Esophagus mucosa (tissue), 1 donor: ENCODE measurements at places on chromosomes 6 and 20.

- no peak for ATAC-seq
These were observed 104.3 kb downstream of the CDH26 start for GRCh38 chr20:60062431-60063047.

GRCh38 chr6:67717281-67717680 lies 917.8 kb upstream of the ADGRB3 start:
- ATAC-seq: no peak

GRCh38 chr6:10723567-10723881 lies 654 bp downstream of the TMEM14C start:
- ATAC-seq: no peak

DNA sequence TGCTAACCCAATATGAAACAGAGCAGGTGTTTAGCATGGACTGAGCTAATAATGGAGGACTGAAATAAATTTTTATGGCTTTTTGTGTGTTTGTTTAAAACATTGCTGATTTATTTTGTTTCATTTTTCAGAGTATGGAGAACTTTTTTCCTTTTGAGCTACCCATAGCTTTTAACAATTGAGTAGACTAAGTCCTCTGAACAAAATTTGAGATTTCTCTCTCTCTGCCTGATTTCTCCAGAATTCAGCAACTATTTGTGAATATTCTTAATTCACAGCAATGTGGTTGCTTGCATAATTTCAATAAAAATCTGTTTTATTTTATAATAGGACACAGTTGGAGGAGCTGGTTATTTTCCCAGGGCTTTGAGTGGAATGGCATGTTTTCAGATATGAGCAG lies 103.7 kb downstream of the TPBG start:
- no peak for ATAC-seq

- ATAC-seq: no peak
These were observed 77.1 kb downstream of the GPR63 start for GRCh38 chr6:96760153-96760687.

DNA sequence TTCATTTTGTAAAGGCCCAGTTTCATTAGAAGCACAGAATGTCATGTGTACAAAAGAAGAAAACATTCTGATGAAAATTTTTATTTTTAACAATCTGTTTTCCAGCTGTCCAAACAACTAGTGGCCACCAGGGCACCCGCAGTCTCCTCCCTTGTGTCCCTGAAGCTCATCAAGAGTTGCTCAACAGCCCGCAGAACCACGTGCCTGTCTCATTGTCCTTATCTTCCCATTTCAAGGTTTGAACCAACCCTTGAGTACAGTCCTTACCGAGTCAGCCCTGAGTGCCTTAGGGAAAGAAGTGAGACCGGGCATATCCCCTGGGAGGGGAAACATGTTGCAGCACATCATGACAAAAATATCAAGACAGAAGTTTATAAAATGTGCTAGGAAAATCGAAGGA lies 15.9 kb upstream of the ZNF133 start:
- ATAC-seq: peak; percentile 47

GRCh38 chr6:85600713-85601313 lies 7.2 kb upstream of the SNX14 start:
- ATAC-seq: peak; percentile 12

- no peak for ATAC-seq
These were observed 124.2 kb downstream of the GRM4 start for GRCh38 chr6:34021554-34022190.

- no peak for ATAC-seq
These were observed 45.0 kb downstream of the LYRM4 start for GRCh38 chr6:5215799-5216198.

- ATAC-seq: no peak
These were observed 60.2 kb upstream of the RPS6KA2 start for GRCh38 chr6:166687070-166687878.

GRCh38 chr6:13941902-13942301 lies 17.1 kb downstream of the RNF182 start:
- ATAC-seq: no peak

DNA sequence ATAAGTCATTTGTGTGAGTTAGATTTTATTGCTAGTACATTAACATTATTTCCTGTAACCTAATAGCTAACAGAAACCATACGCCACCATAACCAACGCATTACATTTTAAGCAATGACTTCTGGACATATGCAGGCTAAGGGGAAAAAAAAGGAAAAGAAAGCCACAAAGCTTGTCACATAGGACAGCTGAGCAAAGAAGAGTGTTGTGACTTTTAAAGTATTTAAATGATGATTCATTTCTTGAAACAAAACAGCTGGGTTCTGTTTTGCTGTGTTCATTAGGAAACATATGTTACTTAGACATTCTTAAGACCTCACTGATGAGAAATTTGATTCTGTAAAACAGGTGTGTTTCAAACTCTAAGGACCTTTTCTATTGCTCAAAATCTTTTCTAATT lies 171.4 kb downstream of the COL9A1 start:
- no peak for ATAC-seq

DNA sequence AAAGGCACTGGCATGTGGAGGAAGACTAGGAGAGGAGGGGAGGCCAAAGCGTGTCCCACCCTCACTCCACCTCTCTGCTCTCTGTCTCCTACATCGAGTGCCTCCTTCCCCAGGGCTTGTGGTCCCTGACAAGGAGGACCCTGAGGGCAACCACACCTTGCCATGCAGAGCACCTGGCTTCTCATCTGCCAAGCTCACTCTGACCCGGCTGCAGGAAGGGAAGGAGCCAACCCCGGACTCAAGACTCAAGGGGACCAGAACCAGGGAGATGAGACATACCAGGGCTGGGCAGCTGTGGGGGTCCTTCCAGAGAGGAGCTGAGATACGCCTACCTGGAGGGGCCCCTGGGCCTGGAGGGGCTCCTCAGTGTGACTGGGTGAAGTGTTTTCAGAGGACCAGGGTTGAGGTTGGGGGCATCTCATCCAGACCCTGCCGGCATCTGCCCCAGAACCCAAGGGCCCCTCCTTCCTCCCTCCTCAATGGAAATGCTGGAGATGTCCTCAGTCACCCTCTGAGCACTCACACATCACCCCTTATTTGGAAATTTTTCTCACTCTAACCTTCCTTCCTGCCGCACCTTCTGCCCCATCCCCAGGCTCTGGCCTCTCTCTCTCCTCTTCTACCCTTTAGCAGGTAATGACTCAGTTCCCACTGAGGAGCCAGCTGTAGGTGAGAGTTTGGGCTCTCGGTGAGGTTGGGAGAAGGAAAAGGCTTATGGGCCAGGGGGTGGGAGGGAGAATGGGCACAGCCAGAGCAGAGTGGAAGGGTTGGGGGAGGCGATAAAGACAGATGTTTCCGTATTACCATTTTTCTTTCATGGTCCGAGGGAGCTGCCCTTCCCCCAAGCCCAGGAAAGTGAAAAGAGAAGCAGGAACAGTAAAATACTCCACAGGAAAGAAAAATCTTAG lies 32.0 kb upstream of the POU5F1 start:
- ATAC-seq: no peak

GRCh38 chr6:2938004-2938631 lies 33.2 kb downstream of the SERPINB6 start:
- no peak for ATAC-seq

- ATAC-seq: no peak
These were observed 29.6 kb upstream of the CLDN20 start for GRCh38 chr6:155234167-155234566.

GRCh38 chr6:24126586-24127192 lies 674 bp downstream of the NRSN1 start:
- no peak for ATAC-seq

- peak; percentile 83 for ATAC-seq
These were observed 148.8 kb downstream of the ARID1B start for GRCh38 chr6:156925718-156926607.

DNA sequence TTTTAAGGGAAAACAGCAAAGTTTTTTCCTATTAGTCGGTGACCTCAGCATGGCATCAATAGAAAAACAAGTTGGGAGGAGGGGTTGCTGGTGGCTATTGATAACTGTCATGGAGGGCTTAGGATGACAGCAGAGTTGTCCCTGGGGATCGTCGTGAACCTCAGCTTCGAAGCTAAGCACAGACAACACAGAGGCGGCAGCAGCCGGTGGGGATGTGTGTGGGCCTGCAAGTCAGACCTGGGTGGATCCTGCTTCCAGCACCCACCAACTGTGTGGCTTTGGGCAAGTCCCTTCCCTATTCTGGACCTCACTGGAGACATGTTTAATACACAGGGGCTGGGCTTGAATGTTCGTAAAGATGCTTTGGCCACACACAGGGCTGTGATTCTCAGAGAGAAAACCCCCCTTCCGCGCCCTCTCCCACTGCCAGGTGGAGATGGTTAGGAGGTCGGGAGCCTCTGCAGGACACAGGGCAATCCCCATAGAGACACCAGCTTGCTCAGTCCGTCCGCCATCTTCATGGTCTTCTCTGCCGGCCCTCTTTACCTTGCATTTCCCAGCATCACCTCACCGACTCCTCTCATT lies 83.1 kb upstream of the TOX2 start:
- ATAC-seq: no peak

DNA sequence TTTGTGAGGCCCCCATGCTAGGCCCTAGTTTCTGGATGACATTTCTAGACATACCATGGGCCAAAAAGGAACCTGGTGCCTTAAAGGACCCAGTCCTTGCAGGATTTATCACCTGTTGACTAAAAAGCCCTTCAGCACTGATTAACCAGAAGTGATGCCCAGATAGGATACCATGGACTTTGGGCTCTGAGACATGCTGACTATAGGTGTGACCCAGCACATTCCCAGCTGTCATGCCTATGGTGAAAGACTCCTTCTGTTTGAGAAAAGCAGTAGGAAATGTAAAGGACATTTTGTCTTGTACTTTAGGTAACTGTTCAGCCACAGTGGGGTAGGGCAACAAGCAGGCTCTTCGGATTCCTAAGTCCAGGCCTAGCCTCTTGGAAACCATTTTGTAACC lies 724.2 kb downstream of the CD109 start:
- no peak for ATAC-seq

GRCh38 chr6:84728602-84729001 lies 35.8 kb downstream of the TBX18 start:
- ATAC-seq: no peak

GRCh38 chr6:146545581-146545980 lies 1.9 kb downstream of the RAB32 start:
- no peak for ATAC-seq

DNA sequence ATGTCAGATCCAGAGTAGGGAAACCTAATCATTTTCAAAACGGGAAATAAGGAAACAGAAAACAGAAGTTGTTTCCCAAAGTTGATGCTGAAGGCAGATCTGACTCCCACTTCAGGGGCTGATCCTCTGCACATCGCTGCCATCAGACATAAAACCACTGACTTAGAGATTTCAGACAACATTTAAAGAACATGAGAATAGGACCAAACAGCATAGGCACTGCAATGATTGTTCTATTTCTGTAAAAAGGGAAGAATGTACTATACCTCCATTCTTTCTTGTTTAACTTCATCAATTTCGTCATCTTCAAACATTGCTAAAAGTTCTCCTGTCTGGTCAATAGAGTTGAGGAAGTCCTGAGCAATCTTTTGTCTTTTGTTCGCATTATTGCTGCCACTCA lies 324.7 kb upstream of the RUNX2 start:
- ATAC-seq: no peak

- ATAC-seq: no peak
These were observed 24.7 kb downstream of the DACT2 start for GRCh38 chr6:168294901-168295300.

DNA sequence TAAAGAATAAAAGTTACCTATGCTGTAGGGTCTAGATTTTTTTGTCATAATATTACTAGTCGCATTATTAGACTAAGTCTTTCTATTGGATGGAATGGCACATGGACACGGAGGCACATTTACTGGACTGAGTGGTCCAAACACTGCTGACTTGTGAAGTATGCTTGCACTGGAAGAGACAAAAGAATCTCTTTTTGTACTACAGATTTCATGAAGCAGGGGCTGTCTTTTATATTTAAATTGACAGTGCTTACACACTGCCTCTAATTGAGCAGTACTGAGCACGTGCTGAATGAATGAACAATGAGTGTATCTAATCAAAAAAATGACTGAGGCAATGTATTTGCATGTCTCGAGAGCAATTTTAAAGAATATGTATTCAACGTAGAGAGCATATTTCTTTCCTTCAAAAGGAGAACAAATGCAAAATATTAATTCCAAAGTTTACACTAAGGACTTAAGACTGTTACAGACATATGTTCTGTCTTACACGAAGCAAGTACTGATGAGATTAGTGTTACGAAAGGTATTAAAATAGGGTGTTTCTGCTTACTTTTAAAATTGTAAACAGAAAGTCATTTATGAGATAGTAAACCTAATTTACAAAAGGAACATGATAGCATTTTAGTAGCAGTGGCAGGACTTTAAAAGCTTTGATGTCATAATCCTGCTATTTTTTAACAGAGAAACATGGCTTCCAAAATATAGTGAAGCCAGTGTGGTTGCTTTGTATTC lies 8.3 kb downstream of the ELOVL2 start:
- ATAC-seq: no peak

DNA sequence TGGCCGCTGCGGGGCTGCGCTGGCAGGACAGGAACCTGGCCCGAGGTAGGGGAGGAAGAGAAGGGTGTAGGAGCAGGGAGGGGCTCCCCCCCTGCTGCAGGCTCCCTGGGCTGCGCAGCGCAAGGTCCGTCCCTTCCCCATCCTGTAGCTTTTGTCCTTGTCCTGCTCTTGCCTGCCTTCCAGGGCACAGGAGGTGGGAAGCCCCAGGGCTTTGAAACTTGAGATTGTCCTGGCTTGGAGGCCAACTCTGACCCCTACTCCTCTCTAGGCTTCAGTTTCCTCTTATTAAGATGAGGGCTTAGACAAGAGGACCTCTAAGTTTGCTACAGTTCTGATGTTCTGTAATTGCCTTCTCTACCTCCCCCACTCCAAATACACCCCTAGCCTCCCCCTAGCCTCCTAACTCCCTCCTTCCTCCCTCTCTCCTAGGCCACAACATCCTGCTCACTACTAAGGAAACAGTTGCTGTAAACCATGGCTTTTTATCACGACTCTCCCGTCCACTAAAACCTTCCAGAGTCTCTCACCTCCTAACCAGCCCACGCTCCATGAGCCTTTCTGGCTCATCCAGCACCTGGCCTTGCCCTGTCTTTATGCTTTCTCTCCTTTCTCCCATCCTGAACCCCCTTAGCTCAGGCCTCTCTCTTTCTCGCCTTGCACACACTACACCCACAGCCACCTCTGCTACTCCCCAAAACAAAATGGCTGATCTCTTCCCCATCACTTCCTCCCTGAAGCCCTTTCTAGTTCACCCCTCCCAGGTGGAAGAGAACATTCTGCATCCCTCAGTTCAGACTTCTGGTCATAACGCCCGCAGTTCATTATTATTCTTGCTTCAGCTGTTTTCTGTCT lies 10.2 kb downstream of the UNC5CL start:
- ATAC-seq: peak; percentile 52

- ATAC-seq: no peak
These were observed 126.3 kb downstream of the PRND start for GRCh38 chr20:4848041-4848440.
